ENCODE measurements at places on chromosomes 1 and 21.

- peak; percentile 21 for DNase-seq
Measured at GRCh38 chr1:77313491-77313890, 31.7 kb downstream of the AK5 start.

DNA sequence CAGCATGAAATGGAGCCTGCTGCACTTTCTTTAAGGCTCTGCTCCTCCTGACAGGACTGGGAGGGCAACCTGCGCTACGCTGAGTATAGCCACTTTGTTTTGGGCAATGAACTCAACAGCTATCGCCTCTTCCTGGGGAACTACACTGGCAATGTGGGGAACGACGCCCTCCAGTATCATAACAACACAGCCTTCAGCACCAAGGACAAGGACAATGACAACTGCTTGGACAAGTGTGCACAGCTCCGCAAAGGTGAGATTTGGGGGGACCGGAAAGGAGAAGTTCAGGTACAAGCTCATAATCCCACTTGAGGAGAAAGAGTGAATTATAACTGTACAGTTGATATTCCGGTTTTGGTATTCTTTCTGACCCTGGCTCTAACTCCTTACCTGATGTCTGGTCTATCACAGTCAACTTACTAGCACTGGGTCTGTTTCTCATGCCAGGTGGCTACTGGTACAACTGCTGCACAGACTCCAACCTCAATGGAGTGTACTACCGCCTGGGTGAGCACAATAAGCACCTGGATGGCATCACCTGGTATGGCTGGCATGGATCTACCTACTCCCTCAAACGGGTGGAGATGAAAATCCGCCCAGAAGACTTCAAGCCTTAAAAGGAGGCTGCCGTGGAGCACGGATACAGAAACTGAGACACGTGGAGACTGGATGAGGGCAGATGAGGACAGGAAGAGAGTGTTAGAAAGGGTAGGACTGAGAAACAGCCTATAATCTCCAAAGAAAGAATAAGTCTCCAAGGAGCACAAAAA lies 5.4 kb downstream of the ANGPTL7 start:
- DNase-seq: no peak

GRCh38 chr1:68495968-68496679 lies 758 bp downstream of the DEPDC1 start:
- peak; percentile 5 for DNase-seq

GRCh38 chr1:204818998-204819397 lies 51.7 kb upstream of the NFASC start:
- DNase-seq: no peak

DNA sequence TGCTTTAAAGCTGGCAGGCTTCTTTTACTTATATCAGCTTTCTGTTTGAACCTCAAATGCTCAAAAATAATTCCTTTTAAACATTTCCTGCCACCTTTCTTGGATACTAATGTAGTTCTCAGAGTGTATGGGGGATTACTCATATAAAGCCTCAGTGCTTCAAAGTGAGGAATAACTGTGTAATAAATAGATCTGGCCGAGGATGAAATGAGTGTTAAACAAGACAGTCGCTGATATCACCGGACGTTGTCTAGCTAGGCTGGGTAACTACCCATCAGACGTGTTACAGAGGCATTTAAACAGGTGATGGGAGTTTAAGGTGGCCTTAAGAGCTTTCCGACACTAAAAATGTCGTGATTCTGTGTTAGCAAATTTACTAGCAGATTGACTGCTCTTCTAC lies 53.1 kb downstream of the VANGL2 start:
- peak; percentile 56 for DNase-seq

- no peak for DNase-seq
Measured at GRCh38 chr1:113321771-113322387, 68.4 kb upstream of the MAGI3 start.

DNA sequence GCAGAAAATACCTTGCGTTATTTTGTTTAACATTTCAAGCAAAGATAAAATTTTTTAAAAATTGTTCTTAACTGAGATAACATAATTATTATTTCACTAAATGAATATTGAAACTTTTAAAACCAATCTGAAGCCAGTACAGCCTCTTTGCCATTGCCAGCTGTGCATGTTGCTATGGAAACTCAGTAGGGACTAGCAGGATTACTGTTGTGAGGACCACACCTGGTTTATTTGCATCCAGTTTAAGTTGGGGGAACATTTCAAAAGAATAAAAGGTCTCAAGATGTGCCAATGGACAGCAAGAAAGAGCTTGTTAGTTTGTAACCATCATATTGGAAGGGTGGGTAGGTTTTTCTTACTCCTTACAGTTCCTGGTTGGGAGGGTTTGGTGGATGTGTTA lies 80.7 kb downstream of the POU2F1 start:
- no peak for DNase-seq

GRCh38 chr1:100145116-100145515 lies 12.2 kb downstream of the TRMT13 start:
- DNase-seq: no peak

DNA sequence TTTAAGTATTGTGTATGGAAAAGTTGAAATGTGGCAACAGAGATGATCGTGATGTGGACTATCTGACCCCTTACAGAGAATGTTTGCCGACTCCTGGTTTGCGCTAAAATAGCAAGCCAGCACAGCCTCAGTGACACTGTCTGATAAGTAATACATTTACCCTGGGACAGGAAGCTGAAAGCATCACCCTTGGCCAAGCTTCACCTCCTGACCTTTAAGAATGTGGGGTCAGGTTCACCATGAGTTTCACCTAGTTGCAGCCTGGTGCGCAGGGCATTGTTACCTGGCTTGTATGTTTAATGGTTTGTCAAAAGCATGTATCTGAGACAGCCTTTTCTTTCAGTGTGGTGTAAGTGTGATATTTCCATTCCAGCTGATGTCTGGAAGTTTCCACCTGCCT lies 29.2 kb downstream of the TRAF5 start:
- DNase-seq: no peak

GRCh38 chr21:41965045-41965444 lies 11.2 kb upstream of the C2CD2 start:
- DNase-seq: no peak

DNA sequence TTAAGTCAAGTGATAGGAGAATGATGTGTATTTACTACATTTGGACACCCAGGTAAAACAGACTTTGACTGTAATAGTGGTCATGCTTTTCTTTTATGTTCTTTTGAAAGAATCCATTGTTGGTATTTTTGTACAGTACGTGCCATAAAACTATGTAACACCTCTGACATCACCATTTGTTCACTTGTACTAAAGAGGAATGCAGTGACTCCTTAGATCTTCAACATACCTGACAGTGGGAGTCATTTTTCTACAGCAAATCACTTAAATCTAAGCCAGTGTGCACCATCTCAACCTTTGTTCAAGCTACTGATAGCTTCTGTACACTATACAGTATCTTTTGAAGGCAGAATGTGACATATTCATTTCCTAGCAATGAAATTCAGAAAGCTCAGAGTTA lies 6.3 kb upstream of the PLD5 start:
- DNase-seq: no peak

GRCh38 chr1:28517649-28517999 lies 11.8 kb downstream of the RCC1 start:
- no peak for DNase-seq

DNA sequence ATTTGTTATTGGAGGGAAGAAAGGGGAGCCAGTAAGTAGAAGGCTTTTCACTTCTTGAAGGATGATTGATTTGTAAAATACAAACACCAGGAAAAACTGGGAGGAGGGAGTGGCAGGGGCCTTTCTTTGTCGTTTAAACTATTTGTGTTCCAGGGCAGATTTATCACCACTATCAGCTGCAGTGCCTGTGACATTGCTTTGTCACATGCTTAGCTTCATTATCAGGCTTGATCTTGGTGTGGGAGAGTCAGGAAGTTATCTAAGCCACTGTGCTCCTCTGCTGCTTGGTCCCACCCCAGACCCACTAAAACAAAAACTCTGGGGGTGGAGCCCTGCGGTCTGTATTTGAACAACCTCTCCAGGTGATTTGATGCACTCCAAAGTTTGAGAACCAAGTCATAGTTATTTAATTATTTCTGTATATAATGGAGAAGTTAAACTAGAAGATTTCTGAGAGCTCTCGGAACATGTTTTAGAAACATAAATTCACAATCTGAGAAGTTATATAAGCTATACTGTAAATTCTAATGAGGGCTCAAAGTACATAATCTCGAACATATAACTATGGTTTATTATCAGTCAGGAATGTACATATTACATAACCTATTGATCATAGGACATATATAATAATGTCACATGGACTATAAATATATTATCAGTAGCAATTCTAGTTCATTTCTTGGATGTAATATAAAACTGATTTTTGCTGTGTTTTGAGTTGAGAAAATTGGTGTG lies 87.9 kb downstream of the CDC14A start:
- DNase-seq: peak; percentile 91

DNA sequence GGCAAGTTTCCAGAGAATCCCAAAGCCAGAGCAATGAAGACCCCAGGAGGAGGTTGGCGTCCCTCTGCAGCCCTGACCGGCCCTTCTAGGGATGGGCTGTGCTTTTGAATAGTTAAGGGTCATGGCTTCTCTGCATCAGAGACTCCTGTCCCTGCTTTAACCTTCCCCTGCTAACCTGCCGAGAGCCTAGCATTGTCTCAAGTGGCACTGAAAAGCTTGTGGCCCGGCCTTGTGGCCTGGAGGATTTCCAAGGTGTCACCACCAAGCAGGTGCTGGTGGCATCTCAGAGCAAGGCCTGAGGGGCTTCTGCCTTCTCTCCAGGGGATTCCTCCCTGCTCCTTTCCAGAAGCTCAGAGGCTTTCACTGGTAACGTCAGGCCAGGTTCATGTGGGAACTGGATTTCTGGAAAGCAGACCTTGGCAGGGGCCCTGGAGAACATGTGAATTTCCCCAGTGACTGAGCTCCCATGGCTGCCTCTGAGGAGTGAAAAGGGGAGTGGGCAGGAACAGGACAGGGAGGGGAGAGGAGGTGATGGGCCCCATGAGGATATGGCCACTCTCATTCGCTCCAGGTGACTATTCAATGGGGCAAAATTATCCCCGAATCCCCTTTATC lies 409.9 kb downstream of the PTPRU start:
- no peak for DNase-seq

DNA sequence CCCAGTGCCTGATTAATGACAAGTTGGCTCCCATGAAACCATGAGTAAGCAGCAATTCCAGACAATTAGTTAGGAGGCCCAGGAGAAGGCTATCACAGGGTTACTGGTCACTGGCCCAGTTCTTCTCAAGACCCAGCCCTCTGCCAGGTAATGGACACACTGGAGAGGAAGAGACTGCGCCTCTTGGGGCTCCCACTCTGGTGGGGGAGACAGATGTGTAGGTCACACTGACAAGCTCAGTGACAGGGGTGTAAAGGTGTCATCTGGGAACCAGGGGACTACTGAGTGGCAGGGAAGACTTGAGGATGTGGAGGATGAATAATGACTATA lies 4.9 kb downstream of the HPCA start:
- DNase-seq: no peak

- no peak for DNase-seq
Measured at GRCh38 chr21:21818898-21819297, 820.7 kb downstream of the NCAM2 start.

- DNase-seq: no peak
Measured at GRCh38 chr1:9251501-9251900, 16.9 kb downstream of the H6PD start.

GRCh38 chr21:24188506-24188905 lies 1418.8 kb downstream of the MRPL39 start:
- no peak for DNase-seq

DNA sequence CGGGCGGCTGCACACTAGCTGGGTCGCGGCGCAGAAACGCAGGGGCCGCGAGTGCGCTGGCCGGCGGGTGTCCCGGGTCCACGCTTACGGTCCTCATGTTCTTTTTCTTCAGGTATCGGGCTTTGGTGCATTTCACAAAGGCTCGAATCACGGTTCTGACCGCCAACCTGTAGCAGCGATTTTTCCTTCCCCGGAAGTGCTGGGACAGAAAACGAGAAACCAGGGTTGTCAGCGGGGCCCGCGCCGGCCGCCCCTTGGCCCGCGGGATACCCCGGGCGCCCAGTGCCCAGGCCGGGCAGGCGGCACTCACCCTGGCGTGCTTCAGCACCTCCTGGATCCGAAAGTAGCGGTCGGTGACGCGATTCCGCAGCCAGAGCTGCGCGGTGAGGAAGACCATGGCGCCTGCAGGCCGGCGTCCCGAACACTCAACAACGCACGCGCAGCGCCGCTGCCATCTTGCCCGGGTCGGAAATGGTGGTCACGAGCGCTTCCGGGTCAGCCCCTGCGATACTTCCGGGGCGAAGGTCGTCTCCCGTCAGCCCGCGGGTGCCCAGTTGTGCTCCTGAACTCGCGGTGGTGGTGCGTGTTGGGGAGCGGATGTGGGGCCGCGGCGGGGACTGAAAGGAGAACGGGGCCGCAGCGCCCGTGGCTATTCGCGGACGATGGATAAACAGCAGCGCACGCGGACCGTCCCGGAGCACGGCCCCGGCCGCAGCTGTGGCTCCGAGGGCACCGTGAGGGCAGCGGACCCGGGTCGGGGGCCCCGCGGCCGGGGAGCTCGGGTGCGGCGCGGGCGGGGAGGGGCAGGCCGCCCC lies at the start of gene MRPL20:
MRPL20 (minus strand) TSS at position 473 of the 815 bp plus-strand sequence; CDS start at position 397, 76 bp downstream.
- peak; percentile 95 for DNase-seq

DNA sequence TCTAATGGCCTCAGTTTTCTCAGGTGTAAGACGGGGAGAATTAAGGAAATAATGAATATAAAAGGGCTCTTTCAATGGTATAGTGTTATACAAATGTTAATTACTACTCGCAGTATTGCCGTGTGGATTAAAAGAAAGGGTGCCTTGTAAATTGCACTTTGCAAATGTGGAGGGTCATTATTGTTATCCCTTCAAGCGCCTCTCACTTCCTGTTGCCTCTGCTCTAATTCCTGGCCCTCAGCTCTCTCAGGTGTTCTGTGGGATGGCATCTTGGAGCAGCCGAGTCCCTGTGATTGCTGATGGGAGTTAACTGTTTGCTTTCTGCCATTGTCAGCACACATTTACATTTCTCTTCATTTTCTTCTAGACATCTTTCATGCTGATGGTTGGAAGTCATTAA lies 7.1 kb upstream of the S100A11 start:
- no peak for DNase-seq

DNA sequence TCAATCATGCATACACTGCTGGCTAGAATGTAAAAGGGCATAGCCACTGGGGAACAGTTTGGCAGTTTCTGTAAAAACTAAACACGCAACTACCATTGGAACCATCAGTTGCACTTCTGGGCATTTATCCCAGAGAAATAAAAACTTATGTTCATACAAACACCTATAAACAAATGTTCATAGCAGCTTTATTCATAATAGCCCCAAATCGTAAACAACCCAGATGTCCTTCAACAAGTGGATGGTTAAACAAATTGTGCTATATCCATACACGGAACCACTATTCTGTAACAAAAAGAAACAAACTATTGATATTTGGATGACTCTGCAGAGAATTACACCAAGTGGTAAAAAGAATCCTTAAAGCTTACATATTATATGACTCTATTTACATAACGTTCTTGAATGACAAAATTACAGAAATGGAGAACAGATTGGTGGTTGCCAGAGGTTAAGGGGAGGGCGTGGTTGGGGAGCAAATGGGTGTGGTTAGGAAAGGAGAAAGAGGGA lies 22.8 kb downstream of the LACTBL1 start:
- DNase-seq: no peak

- no peak for DNase-seq
Measured at GRCh38 chr1:112866151-112866550, 89.8 kb downstream of the SLC16A1 start.
